NK-92 treated with Interleukin-12 subunit alpha and Interleukin-12 subunit beta, amount 100 ng/mL, for 24 hours (cell line): ENCODE measurements at places on chromosomes 7 and 10.

GRCh38 chr7:103010211-103010610, 64.4 kb downstream of the FBXL13 start:
- DNase-seq: no peak

DNA sequence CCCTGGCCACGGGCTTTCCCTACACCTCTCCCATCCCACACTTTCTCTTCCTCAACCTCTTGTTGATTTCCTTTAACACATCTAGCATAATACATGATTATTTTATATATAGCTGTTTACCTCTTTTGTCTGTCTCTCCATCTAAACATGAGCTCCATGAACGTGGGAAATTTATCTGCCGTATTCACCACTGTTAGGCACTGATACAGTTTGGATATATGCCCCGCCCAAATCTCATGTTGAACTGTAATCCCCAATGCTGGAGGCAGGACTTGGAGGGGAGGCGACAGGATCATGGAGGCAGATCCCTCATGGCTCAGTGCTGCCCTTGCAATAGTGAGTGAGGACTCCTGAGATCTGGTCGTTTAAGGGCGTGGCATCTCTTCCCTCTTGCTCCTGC, 5.7 kb downstream of the CYTH3 start:
- no peak for DNase-seq

DNA sequence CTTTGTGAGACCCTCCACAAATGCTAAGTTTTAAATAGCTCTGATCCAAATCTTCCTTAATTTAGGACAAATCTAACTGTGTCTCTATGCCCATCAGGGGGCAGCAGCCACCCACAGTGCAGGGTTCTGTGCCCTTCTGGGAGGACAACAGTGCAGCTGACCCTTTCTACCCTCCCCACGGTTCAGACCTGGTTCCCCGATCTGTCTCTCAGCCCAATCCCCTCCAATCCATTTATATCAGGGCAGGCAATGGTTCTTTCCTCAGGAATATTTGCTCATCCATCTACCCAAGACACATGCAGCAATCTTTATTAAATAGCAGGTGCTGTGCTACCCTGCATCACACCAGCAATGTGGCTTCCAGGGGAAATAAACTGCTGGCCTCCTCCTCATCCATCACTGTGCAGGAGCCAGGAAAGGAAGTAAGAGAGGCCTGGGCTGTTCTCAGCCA, 4.0 kb upstream of the RBM28 start:
- peak; percentile 34 for DNase-seq

- DNase-seq: no peak
Measured at GRCh38 chr7:16402940-16403339, 18.4 kb downstream of the CRPPA start.

GRCh38 chr7:78473021-78473420, 674.4 kb downstream of the PHTF2 start:
- DNase-seq: no peak

DNA sequence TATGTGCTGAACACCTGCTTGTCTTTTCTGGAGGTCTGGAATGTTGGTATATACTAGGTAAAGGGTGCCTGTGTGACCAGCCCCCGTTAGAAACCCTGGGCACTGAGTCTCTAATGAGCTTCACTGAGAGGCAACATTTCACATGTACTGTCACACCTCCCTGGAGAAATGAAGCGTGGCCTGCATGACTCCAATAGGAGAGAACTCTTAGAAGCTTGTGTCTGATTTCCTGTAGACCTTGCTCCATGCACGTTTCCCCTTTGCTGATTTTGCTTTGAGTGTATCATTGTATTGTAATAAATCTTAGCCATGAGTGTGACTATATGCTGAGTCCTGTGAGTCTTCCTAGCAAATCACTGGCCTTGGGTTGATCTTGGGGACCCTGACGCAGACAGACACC, 82.8 kb downstream of the PPP1R3C start:
- DNase-seq: no peak

GRCh38 chr10:125883211-125883610, 2.1 kb upstream of the DHX32 start:
- no peak for DNase-seq

- no peak for DNase-seq
Measured at GRCh38 chr7:136194878-136195277, 217.7 kb upstream of the MTPN start.

DNA sequence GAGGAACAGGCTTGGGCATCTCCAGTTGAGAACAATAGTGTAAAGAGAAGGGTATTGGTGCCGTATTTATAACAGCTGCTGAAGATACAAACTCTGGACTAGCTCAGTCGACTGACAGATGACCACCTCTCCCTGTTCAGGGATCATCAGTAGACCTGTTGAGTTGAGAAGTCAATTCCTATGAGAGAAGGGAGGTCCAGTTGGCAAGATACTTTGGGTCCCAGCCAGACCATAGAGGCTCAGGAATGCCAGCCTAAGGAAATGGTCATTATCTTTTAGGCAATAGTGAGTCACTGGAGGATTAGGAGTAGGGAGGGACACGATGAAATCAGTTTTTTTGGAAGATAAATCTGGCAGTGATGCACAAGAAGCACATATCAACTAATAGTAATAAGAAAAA, 202.9 kb downstream of the TRIL start:
- DNase-seq: no peak
